D721Med (cell line): ENCODE measurements at places on chromosomes 6 and 20.

DNA sequence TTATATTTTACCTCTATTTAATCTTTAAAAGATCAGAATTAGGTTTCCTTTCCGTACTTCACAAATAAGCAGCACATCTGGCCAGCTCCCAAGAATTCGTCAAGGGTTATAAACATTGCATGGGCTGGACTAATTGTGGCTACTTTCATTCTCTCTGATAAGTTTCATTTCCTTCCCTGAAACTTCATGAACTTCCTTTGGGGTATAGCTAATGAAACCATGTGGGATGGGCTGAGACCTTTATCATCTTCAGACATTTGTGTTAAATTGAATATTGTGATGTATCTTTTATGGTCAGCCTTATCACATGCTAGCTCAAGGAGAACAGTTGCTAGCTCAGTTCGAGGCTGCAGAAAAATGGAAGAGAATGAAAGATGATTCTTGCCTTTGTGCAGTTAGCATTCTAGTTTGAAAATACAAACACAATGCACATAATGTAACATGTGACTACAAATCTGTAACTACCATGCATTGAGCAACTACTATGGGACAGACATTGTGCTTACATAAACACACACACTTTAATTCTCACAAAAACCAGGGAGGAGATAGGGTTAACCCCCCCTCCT, 1.7 kb upstream of the GMPR start:
- DNase-seq, result no peak

DNA sequence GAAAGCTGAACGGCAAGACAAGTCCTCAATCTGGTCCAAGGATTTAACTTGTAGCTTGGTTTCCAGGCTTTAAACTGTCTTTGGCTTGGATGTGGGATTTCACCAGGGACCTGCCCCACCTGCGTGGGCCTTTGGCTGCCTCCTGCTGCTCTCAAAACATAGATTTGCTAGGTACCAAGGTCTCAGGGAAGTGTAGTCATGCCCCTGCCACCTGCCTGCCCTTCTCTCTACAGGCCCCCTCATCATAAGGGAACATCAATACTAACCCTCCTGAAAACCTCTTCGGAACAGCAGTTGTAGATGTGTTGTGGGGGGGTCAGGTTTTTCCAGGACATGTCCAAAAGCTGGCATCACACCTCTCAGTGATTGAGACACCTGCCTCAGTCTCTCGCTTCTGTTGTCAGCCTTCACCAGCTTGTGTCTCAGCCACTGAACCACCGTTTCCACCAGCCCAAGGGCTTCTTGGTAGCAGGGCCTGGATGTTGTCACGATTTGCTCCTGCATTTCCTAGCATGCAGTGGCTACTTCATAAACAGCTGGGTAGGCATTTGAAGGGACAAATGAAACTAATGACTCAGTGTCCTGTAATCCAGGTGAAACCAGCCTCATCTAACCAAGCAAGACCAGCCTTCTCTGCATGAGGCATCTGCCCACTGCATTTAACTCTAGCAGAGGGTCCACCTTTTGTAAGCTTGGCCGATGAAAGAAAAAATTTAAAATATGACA, 141.6 kb upstream of the THBS2 start:
- DNase-seq, result no peak

DNA sequence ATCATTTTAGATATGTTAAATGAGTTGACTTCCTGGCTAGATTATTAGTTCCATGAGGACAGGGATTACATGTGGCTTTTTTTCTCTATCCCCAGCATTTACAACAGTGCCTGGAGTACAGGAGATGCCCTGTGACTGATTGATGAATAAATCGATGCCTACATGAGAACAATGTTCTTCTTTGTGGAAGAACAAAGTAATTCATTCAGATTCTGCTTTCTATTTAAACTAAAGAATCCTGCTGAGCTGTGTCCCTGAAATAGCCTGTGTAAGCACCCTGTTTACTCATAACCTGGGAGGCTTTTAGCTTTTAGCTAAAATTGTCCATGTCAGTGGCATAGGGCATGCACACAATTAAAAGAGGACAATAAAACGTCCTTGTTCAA, 125.1 kb upstream of the BTBD3 start:
- no peak for DNase-seq

GRCh38 chr6:77457720-77458349, 5.5 kb downstream of the HTR1B start:
- DNase-seq, result no peak

- no peak for DNase-seq
Observed at GRCh38 chr6:45647341-45648261, 269.9 kb upstream of the SUPT3H start.
